ENCODE measurements at places on chromosomes 7 and 10. TPM values are rescaled to one million over a fixed set of nuclear protein-coding genes. Genes with fewer than 3 reads are reported as not detected.

NAT16 gene
- not detected for total RNA-seq

GBX1 gene
- total RNA-seq, result not detected

GPR141 gene
- not detected for total RNA-seq

DNA sequence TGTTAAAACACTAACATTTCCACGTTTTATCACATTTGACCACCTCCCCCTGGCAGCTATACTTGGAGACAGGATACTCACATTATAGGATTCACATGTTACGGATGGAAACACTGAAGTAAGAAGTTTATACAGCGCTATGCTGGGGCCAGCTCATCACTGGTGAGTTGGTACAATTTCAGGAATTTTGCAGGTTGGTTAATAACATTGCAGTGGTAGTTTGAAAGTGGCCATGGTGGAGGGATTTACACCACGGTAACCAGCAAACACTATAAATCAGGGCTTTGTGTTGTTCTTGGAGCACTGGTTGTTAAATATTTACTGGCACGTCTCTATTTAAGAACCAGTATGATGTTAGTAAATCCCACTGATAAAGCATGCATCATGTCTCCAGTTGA lies 174.0 kb downstream of the GFRA1 start:
- peaks cover 4% of the 10 kb centered on the region for H3K27me3 ChIP-seq
- H3K4me1 ChIP-seq, result no peaks in the 10 kb centered on the region
- H3K4me3 ChIP-seq, result no peak overlapping the region
- no peak overlapping the region for H3K27ac ChIP-seq
- no peaks in the 10 kb centered on the region for H3K36me3 ChIP-seq

- no peaks in the 10 kb centered on the region for H3K27me3 ChIP-seq
- H3K27ac ChIP-seq, result no peak overlapping the region
- peaks cover 50% of the 10 kb centered on the region for H3K4me1 ChIP-seq
- DNase-seq, result no peak
- H3K4me3 ChIP-seq, result no peak overlapping the region
These were observed 11.8 kb downstream of the BZW2 start for GRCh38 chr7:16657656-16658279.
